ENCODE measurements at places on chromosomes 16 and 17. TPM values are rescaled to one million over a fixed set of nuclear protein-coding genes. Genes with fewer than 3 reads are reported as not detected.

The ENDOV gene
- 25.6 TPM for total RNA-seq

The CEMP1 gene
- total RNA-seq = not detected

The ABCA10 gene
- 5.2 TPM for total RNA-seq

The LLGL1 gene
- 37.0 TPM for total RNA-seq

The DHRS7C gene
- total RNA-seq = not detected

The TPSB2 gene
- total RNA-seq = not detected
